ENCODE measurements at places on chromosomes 6 and 20.

GRCh38 chr6:40887079-40887791, 151.8 kb downstream of the UNC5CL start:
- no peak for DNase-seq

- DNase-seq: no peak
Observed at GRCh38 chr6:12814015-12814414, 97.4 kb downstream of the PHACTR1 start.

GRCh38 chr6:87990871-87991270, 56.8 kb upstream of the SPACA1 start:
- DNase-seq: no peak

DNA sequence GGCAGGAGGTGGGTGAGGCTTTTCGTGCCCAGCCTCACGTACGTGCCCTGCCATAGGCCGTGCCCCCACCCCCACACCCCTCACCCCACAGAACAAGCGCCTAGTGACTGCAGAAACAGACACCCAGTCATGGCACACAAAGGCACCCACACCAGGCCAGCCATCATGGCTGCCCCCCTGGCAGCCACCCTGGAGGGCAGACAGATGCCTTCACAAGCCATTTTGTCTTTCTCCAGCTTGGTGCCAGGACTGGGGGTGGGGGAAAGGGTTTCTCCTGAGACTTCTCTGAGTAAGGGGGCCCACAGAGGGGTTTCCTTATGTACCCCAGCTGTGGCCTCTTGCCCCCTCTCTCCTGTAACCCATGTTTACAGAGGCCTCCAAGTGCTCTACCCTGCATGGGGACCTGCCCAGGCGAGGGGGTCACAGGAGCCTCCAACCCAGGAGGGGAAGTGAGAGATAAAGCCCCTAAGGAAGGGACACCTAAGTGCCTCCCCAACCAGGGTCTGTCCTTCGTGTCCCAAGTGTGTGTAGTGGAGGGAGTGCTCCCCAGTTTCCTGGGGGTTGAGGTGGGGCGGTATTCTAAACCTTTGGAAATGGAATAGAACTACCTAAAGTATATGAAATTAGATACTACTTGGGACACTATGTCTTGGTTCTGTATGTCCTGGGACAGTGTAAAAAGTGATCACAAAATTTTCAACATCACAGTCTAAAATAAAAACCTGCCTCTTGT, 49.9 kb downstream of the MRPL14 start:
- DNase-seq: no peak

DNA sequence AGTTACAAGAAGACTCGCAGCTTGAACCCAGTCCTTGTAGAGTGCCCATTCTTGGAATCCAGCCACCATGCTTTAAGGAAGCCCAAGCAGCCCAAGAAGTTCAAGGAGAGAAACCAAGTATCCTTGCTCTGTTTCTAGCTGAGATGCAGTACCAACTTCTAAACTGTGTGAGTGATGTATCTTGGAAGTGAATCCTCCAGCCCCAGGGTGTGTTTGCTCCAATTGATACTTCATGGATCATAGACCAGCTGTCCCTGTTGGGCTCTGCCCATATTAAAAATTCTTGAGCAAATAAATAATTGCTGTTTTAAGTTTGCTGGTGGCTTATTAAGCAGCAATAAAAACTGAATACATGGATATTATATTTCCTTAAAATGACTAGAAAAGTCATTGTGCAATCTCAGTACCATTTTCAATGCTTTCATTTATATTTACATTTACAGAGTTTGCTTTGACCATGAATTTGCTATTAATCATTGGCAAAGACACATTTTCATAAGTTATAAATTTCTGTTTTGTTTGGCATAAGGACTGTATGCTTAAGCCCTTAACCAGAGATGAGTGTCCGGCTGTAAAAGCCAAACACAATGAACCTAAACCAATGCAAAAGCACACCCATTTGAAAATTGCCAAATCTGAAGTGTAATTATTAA, 9.2 kb downstream of the SPTLC3 start:
- no peak for DNase-seq

- DNase-seq: no peak
Observed at GRCh38 chr6:11258260-11259237, 26.1 kb upstream of the NEDD9 start.

DNA sequence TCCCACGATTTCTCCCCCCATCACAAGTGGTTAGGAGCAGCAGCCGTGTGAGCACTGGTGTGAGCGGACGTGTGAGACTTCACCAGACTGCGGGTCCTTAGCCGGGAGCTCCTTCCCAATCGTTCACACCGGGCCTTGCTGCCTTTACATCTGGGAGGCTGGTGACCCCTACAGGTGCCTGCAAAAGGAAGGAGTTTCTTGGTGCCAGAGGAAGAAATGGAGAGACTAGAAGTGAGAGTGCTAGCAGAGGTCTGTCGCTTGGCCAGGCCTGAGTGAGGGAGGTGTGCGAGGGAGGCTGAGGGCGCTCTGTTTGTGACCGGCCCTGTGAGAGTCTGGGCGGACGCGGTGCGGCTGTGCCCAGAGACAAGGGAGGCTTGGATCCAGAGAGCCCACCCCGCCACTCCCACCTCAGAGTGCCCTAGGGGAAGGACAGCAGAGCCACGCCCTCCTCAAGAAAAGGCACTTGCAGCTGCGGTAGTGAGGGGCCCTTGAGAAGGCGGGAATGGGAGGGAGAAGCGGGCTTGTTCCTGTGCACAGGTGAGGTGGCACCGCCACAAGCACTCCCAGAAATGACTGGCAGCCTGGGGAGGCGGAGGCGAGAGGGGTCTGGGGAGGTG, 10.0 kb upstream of the ARMC2 start:
- no peak for DNase-seq
